ENCODE measurements at places on chromosomes 2 and 18.

- DNase-seq: no peak
These were observed 25.4 kb downstream of the SESTD1 start for GRCh38 chr2:179239195-179239594.

DNA sequence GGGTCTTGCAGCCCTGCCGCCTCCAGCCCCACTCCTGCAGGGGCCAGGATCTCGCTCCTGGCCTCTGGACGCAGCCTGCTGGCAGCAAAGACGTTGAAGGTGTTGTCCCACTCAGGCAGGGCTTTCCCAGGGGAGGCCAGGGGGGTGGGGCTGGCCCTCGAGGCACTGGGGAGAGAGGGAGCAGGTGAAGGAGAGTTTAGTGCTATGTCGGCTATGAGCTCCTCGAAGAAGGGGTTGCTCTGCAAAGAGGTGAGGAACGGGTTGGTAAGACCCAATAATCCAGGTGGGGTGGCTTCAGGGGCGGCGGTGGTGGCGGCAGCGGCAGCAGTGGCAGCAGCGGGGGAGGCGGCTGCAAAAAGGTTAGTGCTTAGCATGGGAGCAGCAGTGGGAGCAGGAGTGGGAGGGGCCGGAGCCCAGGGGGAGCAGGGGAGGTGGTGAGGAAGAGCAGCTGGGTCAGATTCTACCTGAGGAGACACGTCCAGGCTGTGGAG, 9.7 kb upstream of the SFXN5 start:
- no peak for DNase-seq

GRCh38 chr2:38474715-38475566, 97.9 kb upstream of the ATL2 start:
- DNase-seq: no peak

GRCh38 chr2:229980431-229981184, 58.3 kb downstream of the FBXO36 start:
- DNase-seq: no peak

- DNase-seq: no peak
These were observed 203.0 kb upstream of the EPHA4 start for GRCh38 chr2:221775096-221775495.

DNA sequence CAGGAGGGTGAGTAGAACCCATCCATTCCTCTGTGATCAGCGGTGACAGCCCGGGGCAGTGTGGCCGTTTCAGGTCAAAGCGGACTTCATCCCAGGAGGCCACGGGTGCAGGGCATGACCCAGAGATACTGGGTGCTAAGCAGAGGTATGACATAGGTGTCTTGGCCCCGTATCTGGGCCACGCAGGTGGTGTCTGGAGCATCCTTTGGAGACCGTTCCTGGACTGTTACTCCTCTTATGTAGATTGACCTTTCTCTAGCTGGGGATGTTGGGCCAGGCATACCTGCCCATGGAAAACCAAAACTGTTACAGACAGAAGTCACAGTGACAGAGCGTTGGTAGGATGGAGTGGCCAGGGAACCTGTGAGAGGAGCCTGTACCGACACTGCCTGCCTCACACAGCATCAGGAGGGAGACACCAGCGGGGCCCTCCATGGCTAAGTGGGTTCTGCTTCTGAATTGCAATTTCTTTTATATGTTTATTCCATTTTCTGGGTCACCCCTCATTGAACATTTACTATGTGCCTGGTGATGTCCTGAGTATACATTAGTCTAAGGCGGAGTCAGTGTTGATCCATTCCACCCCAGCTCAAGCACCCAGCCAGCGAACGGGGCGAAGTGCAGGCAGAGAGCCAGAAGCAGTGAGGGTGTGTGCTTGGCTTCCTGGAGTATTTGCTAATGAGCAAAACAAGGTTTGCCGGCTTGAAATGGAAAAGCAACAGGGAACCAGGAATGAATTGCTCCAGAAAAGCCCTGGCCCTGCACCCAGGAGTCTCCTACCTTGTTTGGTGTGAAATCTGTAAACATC, 141.7 kb downstream of the SH3RF3 start:
- no peak for DNase-seq

- peak; percentile 43 for DNase-seq
These were observed 5.9 kb upstream of the RNF152 start for GRCh38 chr18:61898640-61899101.

- no peak for DNase-seq
These were observed 357.6 kb downstream of the RAD51AP2 start for GRCh38 chr2:17160594-17160993.

- no peak for DNase-seq
These were observed 789.7 kb upstream of the SLC39A10 start for GRCh38 chr2:194867328-194867727.

- DNase-seq: no peak
These were observed 678 bp upstream of the UBE2E3 start for GRCh38 chr2:180979749-180980105.

GRCh38 chr18:77076111-77076510, 56.5 kb downstream of the MBP start:
- DNase-seq: no peak

Measured in NCI-H524 treated with DMSO at 0.1 percent for 48 hours (cell line).